ENCODE measurements at places on chromosomes 16 and 17.

DNA sequence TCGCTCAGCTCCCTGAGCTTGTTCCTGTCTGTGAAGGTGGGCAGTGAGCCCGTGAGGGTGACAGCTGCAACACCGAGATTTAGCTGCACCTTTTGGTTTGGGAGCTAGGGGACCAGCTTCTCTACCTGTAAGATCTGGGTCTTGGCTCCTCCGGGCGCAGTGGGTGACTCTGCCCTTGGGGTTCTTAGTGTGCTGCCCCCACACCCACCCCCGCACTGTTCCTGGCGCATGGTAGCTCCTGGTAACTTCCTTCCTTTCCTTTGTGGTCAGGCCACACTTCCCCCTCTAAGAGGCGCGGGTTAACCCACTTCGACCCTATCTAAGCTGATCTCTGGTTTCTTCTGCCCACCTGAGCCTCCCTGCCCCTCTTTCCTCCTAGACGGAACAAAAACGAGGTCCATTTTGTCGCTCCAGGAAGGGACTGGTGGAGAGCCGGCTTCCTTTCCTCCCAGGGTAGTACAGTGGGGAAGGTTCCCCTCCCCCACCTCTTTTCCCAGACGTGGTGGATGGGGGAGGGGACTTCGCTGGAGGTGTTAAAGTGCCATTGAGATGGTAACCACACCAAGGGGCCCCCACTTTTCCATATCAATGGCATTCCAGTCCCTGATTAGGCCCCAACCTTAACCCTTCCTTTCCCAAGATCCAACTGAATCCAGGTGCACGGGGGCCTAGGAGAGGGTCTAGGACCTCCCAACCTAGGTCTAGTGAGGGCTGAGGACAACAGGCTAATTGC, 4.6 kb upstream of the CLDN9 start:
- no peak for DNase-seq

DNA sequence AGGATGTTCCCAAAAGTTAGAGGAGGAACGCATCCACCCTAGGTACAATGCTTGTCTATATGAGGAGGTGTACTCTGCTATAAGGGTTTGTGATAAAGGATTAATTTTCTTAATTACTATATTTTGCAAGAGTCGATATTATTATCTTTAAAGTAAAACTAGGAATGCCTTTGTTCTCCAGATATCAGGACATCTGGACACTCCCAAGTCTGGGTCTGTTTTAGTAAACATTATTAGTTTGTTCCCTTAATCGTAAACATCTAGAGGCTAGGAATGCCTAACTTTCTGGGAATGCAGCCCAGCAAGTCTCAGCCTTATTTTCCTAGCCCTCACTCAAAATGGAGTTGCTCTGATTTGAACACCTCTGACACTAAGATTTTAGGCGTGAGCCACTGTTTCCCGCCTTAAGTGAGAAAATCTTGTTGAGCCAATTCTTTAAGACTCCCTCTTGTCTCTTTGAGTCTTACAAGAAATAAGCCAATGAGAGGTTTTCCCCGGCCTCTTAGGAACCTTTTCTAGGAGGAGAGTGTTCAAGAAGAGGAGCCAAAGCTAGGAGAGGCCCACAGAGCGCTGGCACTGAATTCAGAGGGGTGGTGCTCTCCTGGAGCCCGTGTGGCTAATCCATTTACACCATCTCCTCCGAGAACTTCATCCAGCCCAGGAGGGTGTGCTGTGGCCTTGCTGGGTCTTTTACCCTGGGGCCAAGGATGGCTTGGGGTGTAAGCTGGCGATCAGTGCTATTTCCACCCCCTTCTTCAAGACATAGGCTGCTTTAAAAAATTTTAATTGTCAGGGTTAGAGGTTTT, 40.9 kb downstream of the SMARCE1 start:
- no peak for DNase-seq

DNA sequence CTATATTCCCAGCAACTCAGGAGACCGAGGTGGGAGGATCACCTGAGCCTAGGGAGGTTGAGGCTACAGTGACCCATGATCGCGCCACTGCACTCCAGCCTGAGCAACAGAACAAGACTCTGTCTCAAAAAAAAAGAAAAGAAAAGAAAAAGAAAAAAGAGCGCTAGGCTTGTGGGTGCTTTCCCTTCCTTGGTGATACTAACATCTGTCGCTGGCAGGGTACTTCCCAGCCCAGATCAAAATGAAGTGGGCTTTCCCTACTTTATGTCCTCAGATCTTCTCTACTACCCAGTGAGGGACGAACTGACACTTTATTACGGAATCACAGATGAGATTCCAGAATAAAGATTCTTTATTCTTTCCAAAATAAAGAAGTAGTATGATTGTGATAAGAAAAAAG, 103.8 kb upstream of the NOL11 start:
- no peak for DNase-seq

- no peak for DNase-seq
Measured at GRCh38 chr16:7450440-7450839, 117.8 kb downstream of the RBFOX1 start.

- no peak for DNase-seq
Measured at GRCh38 chr17:37429453-37429852, 22.8 kb downstream of the TADA2A start.

- no peak for DNase-seq
Measured at GRCh38 chr17:82338858-82339633, 5.5 kb upstream of the SECTM1 start.

DNA sequence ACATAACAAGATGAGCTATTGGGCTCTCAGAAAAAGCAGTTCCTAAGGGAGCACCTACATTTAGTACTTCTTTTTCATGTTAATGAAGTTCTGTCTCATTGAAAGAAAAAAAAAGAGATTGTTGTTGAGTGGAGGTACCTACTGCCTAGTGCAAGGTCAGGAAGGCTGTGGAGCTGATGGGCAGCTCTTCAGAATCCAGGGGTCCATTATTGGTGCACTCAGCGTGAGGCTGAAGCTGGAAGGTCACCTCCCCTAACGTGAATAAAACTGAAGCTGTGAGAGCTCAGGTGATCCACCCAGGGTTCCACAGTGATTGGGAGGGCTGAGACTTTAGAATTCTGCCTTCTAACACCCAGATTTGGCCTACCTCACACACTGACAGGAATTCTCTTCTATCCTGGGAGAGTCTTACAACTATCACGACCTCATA, 153.9 kb upstream of the TBX2 start:
- no peak for DNase-seq

GRCh38 chr16:68792465-68793324, 50.6 kb upstream of the TANGO6 start:
- DNase-seq, result no peak

DNA sequence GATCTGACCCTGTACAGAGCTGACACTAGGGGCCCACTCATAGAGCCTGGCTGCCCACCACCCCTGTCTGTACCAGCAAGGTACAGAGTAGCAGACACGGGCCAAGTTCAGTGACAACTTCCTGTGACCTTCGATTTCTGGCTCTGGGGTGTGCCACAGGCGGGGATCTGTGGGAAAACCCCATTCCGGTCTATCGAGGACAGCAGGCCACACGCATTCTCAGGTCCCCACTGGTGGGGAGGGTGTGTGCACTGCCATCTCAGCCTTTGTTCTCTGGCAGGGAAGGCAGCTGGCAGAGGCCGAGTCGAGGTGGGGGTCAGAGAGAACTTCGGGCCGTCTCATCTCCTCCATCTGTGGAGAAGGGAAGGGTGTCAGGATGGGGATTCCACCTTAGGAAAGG, 10.0 kb downstream of the NLE1 start:
- no peak for DNase-seq

DNA sequence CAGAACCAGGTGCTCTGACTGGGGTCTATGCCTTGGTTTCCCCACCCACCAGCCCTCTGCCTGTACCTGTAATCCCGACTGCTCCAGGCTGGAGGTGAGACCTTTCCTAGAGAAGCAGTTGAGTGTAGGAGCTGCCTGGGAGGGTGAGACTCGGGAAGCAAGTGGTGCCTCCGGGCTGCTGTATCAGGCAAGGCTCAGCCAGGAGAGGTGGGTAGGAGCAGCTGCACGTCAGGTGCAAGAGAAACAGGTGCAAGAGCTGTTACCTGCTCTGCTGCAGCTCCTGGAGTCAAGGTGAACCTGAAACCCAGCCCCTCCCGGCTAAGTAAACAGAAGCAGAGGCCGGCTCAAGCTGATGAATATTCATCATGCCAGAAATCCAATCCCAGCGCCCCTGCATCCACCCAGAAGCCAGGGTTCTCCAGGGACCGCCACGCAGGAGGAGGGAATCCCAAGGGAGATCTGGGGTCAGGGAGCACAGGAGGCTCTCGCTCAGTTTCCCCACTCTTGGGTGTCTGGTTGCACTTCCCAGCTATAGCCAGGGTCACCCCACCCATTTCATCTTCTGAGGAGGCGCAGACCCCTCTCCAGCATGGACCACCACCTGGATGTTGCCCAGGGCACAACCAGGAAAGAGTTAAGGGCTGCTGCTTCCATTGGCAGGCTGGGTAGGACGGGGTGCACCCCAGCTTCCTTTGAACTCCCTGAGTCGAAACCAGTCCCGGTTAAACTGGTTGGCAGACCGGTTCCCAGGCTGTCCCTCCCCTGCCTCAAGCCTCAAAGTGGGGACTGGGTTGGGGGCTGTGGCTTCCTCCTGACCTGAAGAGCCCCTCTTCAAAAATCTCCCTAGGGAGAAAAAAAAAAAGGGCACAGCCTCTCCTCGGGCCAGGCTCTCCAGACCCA, at the start of gene PRR15L:
TSS of gene PRR15L (minus strand) at position 293 of the 900 bp plus-strand sequence. CDS start 4,649 bp downstream, outside the sequence.
- DNase-seq, result no peak

DNA sequence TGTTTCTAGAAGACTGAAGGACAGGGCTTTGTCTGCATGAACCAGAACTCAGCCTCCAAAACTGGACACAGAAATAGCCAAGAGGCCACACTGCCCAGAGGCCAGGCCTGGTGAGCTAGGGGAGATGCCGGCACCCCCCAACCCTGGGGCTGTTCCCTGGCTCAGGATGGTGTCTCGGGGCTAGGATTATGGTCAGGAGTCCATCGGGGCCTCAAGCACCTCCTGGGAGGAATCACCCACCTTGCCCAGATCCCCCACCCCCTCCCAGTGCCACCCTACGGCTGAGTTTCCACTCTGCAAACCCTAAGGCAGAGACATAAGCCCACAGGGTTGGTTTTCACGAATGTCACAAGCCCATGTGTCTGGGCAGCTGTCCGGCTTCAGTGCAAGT, 37.2 kb downstream of the SLC7A5 start:
- DNase-seq, result no peak

GRCh38 chr16:84045001-84045817, 2.6 kb upstream of the SLC38A8 start:
- no peak for DNase-seq
